ENCODE measurements at places on chromosomes 2 and 18.
A peak's percentile ranks its signal among the peaks of the same experiment; 100 is the strongest.

DNA sequence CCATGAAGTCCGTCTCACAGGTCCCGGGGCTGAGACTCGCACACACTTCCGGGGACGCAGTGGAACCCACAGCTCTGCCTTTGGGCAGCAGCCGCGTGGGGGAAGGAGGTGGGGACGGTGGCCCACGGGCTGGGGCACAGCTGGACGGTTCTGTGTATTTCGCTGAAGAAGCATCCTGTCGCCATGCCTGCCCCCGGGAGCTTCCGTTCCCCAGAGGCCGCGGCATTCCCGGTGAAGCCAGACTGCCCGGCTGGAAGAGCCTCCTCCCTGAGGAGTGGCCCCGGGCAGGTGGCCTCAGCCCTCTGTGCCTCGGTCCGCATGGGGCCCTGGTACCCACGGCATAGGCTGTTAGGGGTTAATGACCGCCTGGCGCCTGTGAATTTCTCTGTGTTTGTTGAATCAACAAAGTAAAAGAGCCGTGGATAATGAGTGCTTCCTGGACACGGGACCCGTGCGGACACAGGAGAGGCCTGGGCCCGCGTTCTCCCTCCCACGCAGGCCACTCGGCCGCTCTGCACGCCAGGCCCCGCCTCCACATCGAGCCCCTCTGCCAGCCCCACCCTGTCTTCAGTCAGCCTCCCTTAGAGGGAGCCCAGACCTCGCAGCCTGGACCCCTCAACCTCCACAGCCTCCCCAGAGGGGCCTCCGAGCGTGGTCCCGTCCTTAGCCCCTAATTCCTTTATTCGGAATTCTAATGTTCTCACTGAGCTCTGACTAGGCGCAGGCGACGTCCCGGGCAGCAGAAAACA is 51.0 kb downstream of the KCNG2 start:
- no peak for DNase-seq

- DNase-seq = no peak
Measured at GRCh38 chr2:56108806-56109205, 75.0 kb upstream of the CCDC85A start.

GRCh38 chr2:85708641-85709040 is 14.5 kb downstream of the GNLY start:
- DNase-seq = no peak

DNA sequence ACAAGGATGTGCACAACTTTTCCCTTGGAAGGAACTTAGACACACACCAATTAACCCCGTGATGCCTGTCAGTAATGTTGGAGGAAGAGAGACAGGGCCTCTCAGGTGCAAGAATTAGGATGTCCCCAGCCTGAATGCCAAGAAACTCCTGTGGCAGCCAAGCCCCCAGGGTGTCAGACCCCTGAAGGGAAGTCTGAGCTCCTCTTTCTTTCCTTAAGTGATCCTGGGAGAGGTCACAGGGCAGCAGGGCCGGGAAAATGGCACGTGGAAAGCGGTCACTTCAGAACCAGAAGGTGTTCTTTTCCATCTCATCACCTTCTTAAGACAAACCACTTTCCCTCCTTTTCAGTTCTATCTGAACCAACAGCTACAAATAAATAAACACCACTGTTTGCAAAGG is 185.9 kb downstream of the ANAPC1 start:
- no peak for DNase-seq

DNA sequence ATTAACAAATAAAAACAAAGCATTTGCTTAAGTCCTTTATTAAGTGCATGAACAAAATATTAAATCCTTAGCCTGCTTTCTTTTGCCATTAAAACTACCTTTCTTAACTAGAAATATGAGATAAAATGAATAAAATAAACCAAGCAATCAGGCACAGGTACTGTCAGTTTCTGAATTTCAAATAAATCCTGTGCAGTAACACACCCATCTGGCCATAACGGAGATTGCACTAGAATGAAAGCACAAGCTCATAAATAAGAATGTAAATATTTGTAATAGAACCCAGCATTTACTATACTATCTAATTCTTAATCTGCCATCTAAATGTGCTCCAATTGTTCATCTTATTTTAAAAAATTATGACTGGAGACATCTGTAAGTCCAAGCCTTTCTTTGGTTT is 31.9 kb downstream of the PRKRA start:
- DNase-seq = no peak

GRCh38 chr18:67525328-67526099 is 9.0 kb upstream of the DSEL start:
- no peak for DNase-seq

GRCh38 chr2:239326831-239327535 is 73.8 kb downstream of the HDAC4 start:
- DNase-seq = no peak

DNA sequence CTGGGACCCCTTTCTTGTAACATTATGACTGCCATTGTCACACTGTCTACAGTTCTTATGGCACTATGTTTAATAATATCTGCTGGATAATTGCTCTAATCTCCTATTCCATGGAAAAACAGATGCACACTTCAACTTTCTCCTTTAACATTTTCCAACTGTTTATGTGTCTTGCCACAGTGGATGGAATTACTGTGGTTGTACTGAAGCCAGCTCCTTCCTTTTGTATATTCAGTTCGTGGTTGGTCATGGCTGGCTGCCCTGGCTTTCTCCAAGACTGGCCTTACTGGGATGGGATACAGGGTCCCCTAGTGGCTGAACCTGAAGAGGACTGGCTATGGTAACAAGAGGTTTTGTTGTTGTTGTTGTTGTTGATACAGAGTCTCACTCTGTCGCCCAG is 113.9 kb downstream of the SS18 start:
- DNase-seq = no peak

- no peak for DNase-seq
Measured at GRCh38 chr2:19886261-19886660, 15.5 kb downstream of the TTC32 start.

DNA sequence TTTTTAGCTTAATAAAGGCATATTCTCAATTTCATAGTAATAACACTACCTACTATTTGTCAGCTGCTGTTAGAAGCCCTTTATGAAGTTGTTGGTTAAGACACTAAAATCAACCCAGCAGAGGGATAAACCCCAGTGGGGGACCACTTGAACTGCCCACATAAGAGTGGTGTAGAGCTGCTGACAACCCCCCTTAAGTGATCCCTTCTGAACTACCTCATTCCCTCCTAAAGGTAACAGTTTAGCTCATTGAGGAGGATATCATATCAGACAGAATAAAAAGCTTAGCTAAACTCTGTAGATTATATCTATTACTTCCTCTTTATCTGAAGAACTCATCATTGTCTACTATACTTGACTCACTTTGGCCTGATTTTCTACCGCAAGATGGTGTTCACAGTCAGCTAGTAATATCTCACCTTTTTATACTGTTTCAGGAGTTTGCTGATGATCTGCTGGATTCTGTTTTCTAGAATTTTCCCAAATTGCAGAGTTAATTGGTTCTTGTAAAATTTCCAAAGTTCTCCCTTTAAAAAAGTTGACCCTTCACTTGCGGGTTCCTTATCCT is 16.2 kb downstream of the GALM start:
- no peak for DNase-seq

DNA sequence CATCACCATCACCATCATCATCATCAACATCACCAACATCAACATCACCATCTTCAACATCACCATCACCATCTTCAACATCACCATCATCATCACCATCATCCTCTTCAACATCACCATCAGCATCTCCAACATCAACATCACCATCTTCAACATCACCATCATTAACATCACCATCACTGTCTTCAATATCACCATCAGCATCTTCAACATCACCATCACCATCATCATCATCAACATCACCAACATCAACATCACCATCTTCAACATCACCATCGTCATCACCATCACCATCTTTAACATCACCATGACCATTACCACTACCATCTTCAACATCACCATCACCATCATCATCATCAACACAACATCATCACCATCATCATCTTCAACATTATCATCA is 267.2 kb downstream of the SP3 start:
- DNase-seq = no peak

GRCh38 chr2:9812945-9813311 is 30.3 kb upstream of the TAF1B start:
- DNase-seq = no peak

- DNase-seq = peak; percentile 41
Measured at GRCh38 chr2:217314021-217314460, 454.2 kb upstream of the TNP1 start.

DNA sequence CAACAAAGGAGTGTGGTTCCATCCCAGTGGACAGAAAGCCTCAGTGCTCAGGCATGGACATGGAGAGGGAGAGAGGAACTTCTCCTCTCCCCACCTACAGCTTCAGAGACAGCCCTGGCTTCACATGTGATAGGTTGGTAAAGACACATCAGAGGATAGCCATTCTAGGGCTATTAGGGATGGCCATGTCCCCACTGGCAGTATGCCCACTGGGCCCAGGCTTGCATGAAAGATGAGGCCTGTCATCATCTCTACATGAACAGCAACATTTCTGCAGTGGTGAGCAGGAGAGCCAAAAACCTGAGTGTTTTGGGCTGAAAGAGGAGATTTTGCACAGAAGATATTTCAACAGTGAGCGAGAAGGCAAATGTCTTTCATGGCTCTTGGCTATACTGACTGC is 517.2 kb downstream of the NR4A2 start:
- no peak for DNase-seq

GRCh38 chr2:240233885-240234502 is 93.5 kb upstream of the OTOS start:
- no peak for DNase-seq

DNA sequence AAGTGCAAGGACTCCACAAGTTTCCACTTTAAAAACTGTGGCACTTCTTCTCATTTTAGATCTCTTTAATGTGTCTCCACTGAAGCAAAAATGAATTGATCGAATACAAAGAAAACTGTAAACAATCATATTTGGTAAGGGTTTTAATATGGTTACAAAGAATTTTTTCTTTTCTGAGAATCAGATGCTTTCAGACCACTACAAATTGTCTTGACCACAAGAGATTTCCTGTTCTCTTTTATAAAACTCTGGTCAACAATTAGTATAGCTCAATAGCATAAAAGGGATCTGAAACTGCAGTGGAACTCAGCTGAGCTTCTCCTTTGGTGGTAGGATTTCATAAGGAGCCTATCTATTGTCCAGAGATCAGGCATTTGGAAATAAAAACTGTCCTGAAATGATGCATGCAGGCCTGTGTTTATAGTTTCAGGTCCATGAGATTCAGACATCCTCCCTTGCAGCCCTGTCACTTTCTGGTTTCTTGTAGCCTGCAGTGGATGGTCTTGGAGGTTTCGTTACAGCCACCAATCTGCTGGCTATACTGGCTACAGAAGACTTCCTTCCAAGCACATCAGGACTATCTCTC is 120.0 kb downstream of the DOCK10 start:
- DNase-seq = no peak

GRCh38 chr2:136149011-136149410 is 31.1 kb upstream of the CXCR4 start:
- DNase-seq = no peak

GRCh38 chr2:172234716-172235691 is 132.3 kb upstream of the DLX2 start:
- DNase-seq = no peak

- no peak for DNase-seq
Measured at GRCh38 chr18:600107-600506, 3.3 kb downstream of the CLUL1 start.

GRCh38 chr18:36771245-36771644 is 57.6 kb downstream of the TPGS2 start:
- DNase-seq = no peak

GRCh38 chr2:187390891-187391290 is 57.2 kb downstream of the CALCRL start:
- no peak for DNase-seq

DNA sequence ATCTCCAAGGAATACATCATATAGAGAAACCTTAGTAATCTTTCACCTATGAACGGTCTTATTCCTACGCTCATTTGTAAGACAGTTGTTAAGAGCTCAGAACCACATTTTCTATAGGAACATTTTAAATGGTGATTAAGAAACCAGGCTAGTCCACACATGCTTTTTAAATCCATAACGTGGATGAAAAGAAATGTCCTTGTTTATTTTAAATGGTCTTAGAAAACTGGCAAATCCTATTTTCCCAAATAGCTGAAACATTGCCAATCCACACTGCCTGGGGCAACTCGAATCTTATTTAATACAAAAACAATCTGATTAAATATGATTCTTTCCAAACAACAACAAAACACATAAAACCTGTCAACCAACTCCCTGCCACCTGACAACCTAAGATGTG is 23.7 kb downstream of the METTL8 start:
- DNase-seq = no peak

DNA sequence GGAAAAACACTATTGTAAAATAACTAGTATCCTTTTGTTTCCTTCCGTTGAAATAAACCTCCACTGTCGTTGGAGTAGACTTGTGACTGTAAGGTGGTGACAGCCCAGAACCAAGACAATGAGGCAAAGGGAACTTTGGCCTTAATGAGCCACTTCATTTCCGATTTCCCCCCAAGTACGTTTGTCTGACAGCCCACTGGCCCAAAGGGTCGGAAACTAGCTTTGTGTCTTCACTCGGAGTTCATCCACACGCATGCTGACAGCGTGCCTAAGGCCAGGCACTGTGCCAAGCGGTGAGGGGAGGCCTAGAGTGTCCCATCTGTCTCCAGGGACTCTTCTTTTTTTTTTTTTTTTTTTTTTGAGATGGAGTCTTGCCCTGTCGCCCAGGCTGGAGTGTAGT is 21.0 kb downstream of the HJURP start:
- no peak for DNase-seq

DNA sequence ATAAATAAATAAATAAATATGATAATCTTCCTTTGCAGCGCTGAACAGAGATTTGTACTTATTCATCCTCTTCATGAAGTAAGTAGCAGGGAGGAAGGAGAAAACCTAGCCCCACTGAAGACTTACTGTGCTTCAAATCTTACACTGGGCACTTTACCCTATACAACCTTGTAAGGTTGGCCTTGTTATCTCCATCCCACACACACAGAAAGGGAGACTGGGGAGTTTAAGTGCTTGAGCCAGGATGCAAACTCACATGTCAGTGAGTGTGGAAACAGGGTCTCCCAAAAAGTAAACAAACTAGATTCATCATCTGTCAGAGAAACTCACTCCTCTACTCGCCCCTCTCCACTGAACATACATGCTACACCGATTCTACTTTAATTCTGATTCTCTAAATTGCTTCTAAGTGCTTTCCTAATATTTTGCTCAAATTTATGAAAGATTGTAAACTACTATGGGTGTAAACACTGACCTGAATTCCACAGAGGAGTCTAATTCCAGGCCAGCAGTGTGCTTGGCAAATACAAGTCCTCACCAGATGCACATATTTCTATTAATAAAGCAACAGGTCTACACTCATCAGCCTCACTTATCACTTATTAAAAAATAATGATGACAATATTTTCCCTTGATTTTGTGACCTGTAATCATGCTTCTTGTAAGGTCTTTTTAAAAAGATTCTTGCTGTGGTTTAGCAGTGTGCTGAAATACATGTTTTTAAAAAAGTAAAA is 155.5 kb downstream of the TCF4 start:
- no peak for DNase-seq

GRCh38 chr2:69798909-69799526 is 30.4 kb upstream of the GMCL1 start:
- DNase-seq = no peak

- no peak for DNase-seq
Measured at GRCh38 chr2:230677201-230677946, 35.3 kb upstream of the CAB39 start.

Data from renal cortex interstitium (tissue), 15 donors.